ENCODE measurements at places on chromosomes 1 and 21.

DNA sequence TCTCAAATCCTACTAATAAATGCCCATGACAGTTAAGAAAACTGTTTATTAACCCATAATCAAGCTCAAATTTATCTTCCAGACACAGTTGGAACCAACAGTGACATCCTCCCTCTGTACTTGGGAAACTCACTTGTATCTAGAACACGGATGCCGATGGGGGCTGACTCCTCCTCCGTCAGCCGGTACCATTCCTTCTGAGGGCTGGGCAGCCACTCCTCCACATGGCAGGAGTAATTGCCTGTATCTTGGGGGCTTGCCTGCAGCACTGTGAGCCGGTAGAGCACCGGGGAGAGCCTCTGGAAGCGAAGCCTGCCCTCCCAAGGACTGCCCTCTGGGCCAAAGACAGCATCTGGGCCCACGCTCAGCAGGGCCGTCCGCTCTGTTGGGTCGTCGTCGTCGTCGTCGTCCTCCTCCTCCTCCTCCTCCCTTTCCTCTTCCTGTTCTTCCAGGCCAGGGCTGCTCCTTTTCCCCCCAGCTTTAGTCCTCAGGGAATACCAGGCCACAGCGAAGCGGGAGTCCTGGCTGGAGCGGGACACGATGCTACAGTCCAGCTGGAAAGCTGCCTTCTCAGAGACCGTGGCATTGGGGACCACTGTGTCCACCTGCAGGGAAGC, 8.5 kb upstream of the CD58 start:
- DNase-seq = no peak

GRCh38 chr1:16013220-16013907, 4.5 kb downstream of the HSPB7 start:
- DNase-seq = no peak

DNA sequence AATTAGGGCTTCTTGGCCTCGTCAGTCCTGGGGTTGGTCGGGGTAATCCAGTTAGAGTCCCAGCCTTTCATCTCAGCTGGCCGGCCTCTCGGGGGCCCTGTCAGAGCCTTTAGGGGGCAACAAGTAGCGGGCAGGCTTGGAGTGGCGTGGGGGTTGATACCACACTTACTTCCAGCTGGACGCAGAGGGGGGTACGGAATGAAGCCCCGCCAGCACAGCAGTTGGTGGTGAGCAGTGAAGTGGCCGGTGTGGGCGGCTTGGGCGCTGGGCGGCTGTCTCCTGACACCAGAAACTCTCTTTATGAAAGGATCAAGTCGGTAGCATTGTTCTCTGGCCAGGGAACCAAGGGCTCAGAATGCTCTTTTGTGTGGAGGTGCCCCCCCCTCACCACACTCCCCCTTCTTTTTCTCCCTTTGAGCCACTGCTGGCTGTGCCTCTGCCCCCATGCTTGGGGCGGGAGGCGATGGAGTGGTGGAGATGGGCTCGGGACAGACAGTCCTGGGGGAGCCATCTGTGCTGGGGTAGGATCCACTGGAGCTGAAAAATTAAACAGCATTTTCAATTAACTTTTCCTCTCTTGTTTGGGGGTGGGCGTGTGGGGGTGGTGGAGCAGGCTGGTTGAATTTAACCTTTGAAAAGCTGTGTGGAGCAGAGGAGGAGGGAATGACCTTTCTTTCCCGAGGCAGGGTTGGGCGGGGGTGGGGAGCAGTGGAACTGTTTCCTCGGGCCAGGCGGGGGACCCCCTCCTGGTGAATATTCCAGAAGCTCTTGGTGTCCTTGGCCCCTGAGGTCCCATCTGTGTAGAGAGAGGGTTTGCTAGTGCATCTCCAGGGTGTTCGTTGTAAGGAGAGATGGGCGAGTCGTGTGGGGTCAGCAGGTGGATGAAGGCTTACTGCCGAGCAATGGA, 102.7 kb downstream of the RNF220 start:
- no peak for DNase-seq

DNA sequence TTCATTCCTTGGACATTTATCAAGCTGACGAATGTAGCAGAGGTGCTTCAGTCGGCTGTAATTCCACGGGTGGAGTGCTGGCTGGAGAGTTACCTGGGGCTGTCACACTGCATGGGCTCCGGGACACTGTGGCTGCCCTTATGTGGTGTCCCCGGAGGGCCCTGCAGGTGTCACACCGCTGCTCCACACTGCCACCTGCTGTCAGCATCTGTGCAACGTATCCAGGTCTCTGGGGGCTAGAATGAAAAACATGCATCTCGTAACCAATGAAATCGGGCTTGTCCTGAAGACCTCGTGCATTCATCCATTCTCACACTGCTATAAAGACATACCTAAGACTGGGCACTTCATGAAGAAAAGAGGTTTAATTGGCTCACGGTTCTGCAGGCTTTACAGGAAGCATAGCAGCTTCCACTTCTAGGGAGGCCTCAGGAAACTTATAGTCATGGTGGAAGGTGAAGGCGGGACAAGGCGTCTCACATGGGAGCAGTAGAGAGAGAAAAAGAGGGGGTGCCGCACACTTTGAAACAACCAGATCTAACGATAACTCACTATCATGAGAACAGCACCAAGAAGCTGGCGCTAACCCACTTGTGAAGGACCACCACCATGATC, 46.7 kb upstream of the PCBP3 start:
- peak; percentile 84 for DNase-seq

Measured in D721Med (cell line).